ENCODE measurements at places on chromosomes 2 and 18.

GRCh38 chr2:165253178-165253577 is 14.0 kb downstream of the SCN2A start:
- no peak for DNase-seq

- no peak for DNase-seq
Observed at GRCh38 chr18:26565514-26565913, 17.2 kb upstream of the KCTD1 start.

DNA sequence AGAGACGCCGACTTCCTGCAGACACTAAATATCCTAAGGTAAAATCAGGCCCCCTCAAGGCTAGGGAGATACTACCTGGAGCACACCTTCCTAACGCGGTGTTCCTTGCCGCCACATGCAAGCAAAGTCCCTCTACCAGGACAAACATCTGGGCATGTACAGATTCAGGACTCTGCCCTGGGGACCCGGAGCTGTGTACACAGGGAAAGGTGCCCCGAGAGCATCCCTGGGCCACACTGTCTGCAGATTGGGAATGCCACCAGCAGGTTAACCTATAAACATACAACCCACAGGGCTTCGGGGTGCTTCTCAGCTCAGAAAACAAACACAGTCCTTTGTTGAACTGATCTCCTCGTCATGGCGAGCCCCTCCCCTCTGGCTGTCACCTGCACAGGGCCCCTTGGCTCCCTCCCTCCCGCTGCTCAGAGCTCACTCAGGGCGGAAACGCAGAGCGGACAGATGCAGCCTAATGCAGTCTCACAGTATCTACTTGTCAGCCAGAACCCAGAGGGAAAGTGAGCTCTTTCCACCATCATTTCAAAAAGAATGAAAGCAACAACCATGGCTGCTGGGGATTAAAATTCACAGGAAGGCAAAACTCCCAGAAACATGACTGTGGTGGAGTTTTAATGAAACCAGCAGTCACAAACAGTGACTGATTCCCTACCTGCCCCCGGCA is 218.8 kb downstream of the HDAC4 start:
- DNase-seq = no peak

DNA sequence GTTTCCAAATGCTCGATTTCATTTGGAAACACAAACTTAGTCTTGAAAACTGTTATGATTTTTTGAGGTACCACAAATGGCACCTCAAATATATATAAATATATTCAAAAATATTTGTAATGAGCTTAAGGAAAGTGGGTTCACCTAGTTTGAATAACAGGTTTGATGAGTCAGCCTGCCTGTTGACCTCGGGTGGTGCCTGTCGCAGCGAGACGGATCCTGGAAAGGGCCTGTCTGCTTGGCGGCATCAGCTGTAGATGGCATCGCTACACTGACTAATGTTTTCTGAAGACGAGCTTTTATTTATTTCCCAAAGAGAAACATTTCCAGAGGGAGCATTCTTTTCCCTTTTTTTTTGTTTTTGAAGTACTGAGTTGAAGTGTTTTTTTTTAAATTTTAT is 6.9 kb downstream of the ALLC start:
- no peak for DNase-seq

GRCh38 chr18:75172299-75173124 is 36.4 kb downstream of the PTGR3 start:
- no peak for DNase-seq

- no peak for DNase-seq
Observed at GRCh38 chr2:37080689-37081088, 3.5 kb downstream of the HEATR5B start.

- no peak for DNase-seq
Observed at GRCh38 chr18:5640939-5641338, 97.1 kb upstream of the EPB41L3 start.

DNA sequence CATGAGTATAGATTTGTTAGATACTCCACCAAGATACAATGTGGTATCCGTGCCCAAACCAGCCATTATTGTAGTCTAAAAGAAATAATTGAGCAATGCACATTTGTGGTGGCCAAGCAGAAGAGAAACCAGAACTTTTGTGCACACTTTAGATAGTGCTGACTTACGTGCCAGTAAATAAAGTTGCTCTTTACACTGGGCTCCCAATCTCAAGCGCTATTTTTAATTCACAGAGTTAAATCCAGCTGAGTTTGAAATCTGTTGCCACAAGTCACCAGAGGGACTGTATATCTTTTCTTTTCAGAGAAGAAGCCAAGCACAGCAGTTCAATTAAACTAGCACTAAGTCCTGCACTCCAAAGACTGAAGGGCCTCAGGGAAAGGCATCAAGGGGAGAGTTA is 680.4 kb downstream of the TDRD15 start:
- DNase-seq = no peak

- DNase-seq = no peak
Observed at GRCh38 chr2:105390454-105390853, 8.4 kb downstream of the FHL2 start.

DNA sequence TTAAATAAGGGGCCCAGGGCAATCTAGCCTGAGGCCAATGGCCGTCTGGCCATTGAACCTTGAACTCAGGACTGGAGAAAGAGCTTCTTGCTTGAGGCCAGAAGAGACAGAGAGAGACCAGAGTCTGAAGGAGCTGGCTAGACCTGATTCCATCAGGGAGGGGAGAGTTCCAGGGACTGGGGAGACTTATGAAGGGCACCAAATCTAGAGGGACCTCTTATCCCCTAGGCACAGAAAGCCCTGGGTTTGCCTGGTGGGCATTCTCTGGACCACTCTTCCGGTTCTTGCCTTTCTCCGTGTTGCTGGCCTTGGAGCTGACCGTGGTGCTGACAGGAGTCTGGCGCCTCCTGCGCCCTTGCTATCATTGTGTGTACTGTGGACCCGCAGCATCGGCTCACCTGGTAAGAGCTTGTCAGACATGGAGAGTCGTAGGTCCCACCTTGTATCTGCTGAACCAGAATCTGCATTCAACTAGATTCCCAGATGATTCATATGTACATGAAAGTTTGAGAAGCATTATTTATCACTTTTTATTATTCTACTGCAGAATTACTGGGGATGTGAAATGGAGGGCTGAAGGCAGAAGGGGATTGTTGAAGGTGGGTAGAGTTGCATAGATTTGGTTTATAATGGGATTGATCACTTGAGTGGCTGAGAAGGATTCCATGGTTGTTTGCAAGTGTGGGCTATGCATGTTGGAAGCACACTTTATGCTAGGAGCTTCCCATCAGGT is 4.3 kb upstream of the TRPM8 start:
- peak; percentile 21 for DNase-seq

Data from stimulated activated CD4-positive, alpha-beta T cell treated with anti-CD3 and anti-CD28 coated beads, Interleukin-2, amount 100 ng/mL, for 24 hours (primary cell).